ENCODE measurements at places on chromosomes 6 and 20.

GRCh38 chr6:15796130-15796771 lies 133.4 kb upstream of the DTNBP1 start:
- no peak overlapping the region for H3K4me3 ChIP-seq
- H3K36me3 ChIP-seq: no peaks in the 10 kb centered on the region
- peaks cover 14% of the 10 kb centered on the region for H3K27me3 ChIP-seq

GRCh38 chr20:63898882-63899558 lies 4.1 kb downstream of the DNAJC5 start:
- peaks cover 13% of the 10 kb centered on the region for H3K4me1 ChIP-seq
- peaks cover 12% of the 10 kb centered on the region for H3K36me3 ChIP-seq
- no peak for DNase-seq
- no peak overlapping the region for H3K4me3 ChIP-seq

DNA sequence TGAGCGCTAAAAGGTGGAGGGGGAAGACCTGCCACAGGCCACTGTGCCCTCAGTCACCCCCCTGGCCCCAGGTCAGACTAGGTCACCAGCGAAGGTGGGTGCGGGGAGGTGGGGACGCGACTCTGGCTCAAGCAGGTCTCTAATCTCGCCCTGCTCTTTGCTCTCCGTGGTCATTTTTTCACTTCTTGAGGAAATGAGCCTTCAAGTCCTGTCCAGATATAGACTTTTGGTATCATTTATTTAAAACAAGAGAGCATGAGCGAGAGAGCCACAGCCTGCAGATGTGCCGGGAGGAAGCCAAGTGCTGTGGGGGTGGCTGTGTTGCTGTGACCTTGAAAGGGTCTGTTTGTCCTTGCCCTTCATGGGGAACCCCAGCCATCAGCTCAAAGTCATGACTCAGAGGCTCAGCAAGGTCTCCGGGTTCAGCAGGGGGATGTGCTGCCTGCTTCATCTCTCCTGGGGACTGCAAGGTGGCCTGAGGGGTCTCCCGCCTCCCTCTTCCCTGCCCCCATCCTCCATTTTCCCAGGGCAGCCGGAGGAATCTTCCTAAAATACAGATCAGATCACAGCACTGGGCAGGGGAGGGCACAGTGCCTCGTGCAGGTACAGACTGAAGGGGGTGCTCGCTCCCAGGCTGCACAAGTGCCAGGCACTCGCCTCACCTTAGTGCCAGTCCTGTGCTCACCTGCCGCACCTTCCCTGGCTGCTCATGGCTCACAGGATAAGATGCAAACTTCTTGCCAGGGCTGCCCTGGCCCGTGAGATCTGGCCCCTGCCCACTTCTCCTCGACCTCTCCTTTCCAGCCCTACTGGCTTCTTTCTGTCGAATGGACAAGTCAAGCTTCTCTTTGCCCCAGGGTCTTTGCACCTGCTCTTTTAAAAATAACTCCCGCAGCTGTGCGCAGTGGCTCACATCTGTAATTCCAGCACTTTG lies 26.5 kb downstream of the SULF2 start:
- H3K27ac ChIP-seq: no peak overlapping the region
- H3K4me3 ChIP-seq: no peak overlapping the region
- H3K4me1 ChIP-seq: no peaks in the 10 kb centered on the region
- no peaks in the 10 kb centered on the region for H3K36me3 ChIP-seq
- H3K27me3 ChIP-seq: peaks cover 19% of the 10 kb centered on the region

DNA sequence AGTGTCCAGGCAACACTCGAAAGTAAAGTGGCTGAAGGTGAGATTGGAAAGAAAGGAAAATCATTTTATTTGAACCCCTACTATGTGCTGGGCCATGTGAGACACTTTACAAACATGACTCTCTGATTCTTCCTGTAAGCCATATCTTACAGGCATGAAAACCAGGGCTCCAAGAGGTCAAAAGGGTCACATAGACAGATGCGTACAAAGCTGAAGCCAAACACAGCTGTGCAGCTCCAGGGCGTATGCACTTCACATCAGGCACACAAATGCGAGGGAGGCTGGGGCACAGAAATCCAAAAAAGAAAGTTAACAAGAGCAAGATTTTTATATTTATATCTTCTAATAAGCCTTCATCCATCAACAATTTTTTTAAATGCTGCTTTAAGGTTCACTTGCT lies 176.5 kb downstream of the PHACTR1 start:
- DNase-seq: no peak
- H3K4me1 ChIP-seq: no peaks in the 10 kb centered on the region
- H3K27ac ChIP-seq: no peak overlapping the region
- no peak overlapping the region for H3K4me3 ChIP-seq

DNA sequence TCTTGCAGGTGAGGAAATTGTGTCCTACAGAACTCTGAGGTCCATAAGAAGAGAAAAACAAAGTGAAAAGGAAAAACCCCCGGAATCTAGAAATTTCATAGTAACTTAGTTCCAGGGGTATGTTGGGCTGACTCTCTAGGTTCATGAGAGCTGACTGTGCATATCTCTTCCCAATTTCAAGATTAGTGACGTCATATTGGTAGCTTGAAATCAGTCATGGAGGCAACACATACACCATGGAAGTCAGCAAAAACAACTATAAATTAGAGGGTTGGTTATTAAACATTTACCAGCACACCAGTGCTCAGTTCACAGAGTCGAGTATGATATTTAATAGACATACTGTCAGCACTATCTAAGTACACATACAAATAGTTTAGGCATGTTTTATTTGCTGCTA lies 49.8 kb downstream of the PHACTR1 start:
- H3K27me3 ChIP-seq: no peaks in the 10 kb centered on the region
- no peaks in the 10 kb centered on the region for H3K36me3 ChIP-seq
- no peak overlapping the region for H3K4me3 ChIP-seq
- no peaks in the 10 kb centered on the region for H3K4me1 ChIP-seq
- H3K27ac ChIP-seq: no peak overlapping the region

GRCh38 chr20:40728996-40729395 lies 40.0 kb upstream of the MAFB start:
- H3K4me3 ChIP-seq: no peak overlapping the region
- no peak for DNase-seq
- H3K36me3 ChIP-seq: no peaks in the 10 kb centered on the region
- no peaks in the 10 kb centered on the region for H3K4me1 ChIP-seq

GRCh38 chr6:143293523-143293922 lies 157.0 kb downstream of the ADAT2 start:
- H3K27me3 ChIP-seq: no peaks in the 10 kb centered on the region
- no peak overlapping the region for H3K27ac ChIP-seq
- no peaks in the 10 kb centered on the region for H3K4me1 ChIP-seq
- H3K4me3 ChIP-seq: no peak overlapping the region
- no peaks in the 10 kb centered on the region for H3K36me3 ChIP-seq

DNA sequence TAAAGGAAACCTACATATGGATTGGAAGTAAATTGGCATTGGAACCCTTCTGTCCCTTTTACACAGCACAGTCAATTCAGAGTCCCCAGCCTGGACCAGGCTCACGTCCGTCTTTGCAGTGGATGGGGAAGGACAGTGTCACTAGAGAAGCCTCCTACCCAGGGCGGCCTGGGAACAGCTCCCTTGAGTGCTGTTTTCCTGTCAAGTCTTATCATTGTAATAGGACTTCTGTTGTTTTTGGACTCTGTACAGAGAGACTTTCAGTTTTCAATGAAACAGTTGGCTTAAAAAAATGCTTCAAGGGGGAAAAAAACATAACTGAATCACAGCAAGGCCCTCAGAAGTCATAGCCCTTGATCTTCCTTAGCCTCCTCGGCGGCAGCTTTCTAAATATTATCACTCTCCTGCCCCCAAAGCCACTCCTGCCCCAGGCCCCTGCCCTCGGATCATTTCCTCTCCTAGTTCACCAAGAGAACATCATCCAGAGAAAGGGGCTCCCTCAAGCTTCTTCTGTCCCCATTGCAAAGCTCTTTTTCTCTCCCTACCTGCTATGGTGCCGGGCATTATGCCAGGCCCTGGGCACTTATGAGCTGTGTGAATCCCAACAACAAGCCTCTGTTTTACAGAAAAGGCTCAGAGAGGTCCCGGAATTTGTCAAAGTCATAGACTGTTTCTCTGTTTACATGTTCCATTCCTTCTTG lies 37.8 kb upstream of the CNKSR3 start:
- H3K27ac ChIP-seq: no peak overlapping the region
- H3K36me3 ChIP-seq: no peaks in the 10 kb centered on the region
- H3K4me3 ChIP-seq: no peak overlapping the region
- peaks cover 4% of the 10 kb centered on the region for H3K4me1 ChIP-seq
- H3K27me3 ChIP-seq: no peaks in the 10 kb centered on the region
- DNase-seq: peak; percentile 45

DNA sequence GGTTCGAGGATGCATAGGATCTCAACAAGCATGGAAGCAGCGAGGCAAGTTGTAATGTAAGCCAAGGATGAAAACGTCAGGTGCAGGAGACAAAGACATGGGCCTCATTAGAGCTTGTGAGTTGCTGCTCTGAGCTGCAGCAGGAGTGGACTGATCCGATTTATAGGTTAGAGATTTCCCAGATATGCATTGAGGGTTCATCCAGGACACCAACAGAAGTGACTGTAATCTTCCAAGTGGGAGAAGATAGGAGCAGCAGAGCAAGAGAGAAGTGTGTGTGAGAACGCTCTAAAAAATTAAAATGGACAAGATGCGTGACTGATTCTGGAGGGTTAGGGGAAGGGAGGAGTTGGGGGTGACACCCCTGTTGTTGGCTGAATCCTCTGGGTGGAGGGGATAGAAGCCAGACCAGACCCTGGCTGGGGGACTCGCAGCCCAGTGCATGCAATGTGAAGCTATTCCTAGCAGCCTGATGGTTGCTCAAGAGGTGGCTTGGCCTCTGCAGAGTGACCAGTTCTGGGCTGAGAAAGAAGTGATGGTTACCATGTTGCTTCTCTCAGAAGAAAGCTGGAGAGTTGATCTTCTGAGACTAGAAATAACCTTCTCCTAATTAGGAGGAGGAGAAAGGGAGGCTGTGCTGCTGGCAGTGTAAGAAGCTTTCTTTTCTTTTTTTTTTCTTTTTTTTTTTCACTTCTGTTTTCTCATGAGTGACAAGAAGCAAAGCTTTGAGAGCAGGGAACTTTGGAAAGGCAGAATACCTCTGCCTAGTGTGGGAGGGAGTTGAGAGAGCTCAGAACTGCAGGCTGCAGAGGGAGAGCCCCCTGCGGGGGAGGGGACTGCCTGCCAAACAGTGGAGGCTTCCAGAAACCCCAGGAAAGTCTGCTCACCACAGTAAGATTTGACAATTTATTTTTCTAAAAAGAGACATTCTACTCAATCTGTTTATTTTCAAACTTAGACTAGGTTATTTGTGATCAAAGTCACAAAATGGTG lies 116.9 kb downstream of the SLX4IP start:
- H3K27ac ChIP-seq: no peak overlapping the region
- peaks cover 6% of the 10 kb centered on the region for H3K4me1 ChIP-seq
- H3K36me3 ChIP-seq: no peaks in the 10 kb centered on the region
- DNase-seq: no peak
- H3K27me3 ChIP-seq: no peaks in the 10 kb centered on the region

- H3K27ac ChIP-seq: no peak overlapping the region
- H3K4me1 ChIP-seq: no peaks in the 10 kb centered on the region
- peak; percentile 20 for DNase-seq
- peaks cover 9% of the 10 kb centered on the region for H3K27me3 ChIP-seq
Observed at GRCh38 chr6:2563635-2564034, 187.1 kb downstream of the MYLK4 start.
